ENCODE measurements at places on chromosomes 5 and 9. TPM values are rescaled to one million over a fixed set of nuclear protein-coding genes. Genes with fewer than 3 reads are reported as not detected.

DNA sequence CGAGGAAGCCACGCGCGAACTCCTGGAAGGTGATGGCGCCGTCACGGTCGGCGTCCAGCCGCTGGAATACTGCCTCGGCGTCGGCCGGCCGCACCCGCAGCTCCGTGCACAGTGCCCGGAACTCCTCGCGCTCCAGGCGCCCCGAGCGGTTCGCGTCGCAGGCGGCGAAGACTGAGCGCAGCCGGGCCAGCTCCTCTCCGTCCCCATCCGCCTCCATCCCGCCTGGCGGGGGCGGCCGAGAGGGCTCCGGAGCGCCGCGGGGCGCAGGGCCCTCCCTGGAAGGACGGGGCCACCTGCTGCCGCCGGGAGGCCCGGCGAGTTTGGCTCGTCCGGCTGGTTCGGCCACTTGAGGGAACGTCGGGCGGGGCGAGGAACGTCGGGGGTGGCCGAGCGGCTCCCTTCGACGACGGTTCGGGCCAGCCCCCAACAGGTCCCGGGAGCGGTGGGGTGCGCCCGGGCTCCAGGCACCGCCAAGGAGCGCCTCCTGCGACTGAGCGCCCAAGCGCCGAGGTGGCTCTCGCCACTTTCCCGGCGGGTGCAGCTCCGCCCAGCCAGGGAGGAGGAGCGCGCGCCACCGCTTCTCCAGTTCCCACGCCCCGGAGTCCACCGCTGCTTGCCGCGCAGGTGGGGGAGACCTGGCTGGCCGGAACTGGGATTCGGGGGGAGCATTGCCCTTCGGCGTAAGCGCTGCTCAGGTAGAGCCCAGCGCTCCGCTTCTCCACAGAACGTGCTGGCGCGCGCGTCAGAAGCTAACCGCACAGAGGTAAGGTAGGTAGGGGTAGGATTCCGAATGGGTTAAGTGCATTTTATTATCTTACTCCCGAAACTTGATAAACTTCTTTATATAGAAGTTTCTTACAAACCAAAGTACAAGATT, at the start of gene RASEF:
RASEF (minus strand) TSS at position 492 of the 877 bp plus-strand sequence; CDS start at position 217, 275 bp downstream.
- peak within 1 kb of the TSS; percentile 52 for H3K4me3 ChIP-seq
- peaks cover 14% of the 10 kb centered on the region for H3K4me1 ChIP-seq
- H3K27ac ChIP-seq, result peak within 1 kb of the TSS; percentile 76
- peaks cover 28% of the 10 kb centered on the region for H3K27me3 ChIP-seq
- H3K36me3 ChIP-seq, result no peaks in the 10 kb centered on the region

GRCh38 chr9:93949073-93949693, 6.0 kb downstream of the BARX1 start:
- H3K36me3 ChIP-seq, result no peaks in the 10 kb centered on the region
- H3K27me3 ChIP-seq, result peaks cover 100% of the 10 kb centered on the region
- no peak overlapping the region for H3K27ac ChIP-seq
- H3K4me3 ChIP-seq, result no peak overlapping the region

DNA sequence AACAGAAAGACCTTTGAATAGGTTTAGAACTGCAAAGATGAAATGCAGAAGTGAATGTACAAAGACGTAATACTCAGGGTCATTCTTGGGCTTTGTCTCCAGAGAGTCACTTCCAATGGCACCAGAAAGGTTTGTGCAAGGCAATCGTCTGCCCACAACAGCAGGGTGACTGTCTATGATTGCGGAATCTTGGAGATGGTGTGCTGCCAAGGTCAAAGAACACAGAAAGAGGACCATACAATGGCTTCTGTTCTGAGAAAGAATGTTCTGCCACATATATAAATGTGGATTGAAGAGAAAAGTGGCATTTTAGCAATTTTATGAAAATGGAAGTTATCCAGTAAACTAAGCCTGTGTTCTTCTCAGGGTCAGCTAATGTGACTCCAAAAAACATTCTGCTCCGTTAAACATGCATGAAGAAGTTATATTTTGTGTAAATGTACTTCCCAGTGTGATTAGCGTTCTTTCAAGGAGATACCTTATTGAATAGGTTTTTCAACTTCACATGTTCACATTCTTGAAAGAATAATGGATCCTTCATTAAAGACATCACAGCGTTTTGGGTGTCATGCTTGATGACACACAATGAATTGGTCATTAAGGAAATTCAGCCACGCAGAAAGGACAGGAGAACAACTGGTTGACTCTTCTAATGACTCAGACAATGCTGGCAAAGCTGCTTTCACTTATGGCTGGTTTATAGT, 73.4 kb upstream of the CDH6 start:
- H3K36me3 ChIP-seq, result no peaks in the 10 kb centered on the region
- no peaks in the 10 kb centered on the region for H3K4me1 ChIP-seq
- no peaks in the 10 kb centered on the region for H3K27me3 ChIP-seq
- DNase-seq, result no peak

GRCh38 chr9:126327006-126327713, 531 bp downstream of the MVB12B start:
- DNase-seq, result peak; percentile 75
- peak overlapping the region; percentile 64 for H3K4me3 ChIP-seq
- no peaks in the 10 kb centered on the region for H3K27me3 ChIP-seq
- no peaks in the 10 kb centered on the region for H3K36me3 ChIP-seq
- H3K27ac ChIP-seq, result peak overlapping the region; percentile 66

DNA sequence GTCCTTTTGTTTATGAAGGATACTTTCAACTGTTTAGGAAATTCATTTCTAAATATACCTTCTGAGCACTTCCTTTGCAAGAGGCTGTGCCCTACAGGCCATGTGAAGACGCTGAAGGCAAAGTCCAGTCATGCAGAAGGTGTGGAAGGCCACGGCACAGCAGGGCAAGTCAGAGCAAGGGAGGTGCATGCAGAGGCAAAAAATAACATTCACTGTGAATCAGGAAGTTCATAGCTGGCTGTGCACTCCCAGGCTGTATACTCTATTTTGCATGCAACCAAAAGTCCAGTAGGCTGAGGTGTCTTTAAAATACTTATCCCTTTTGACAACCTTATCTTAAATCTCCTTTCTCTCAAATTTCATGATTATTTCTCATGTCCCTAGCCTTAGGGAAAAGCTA, 50.3 kb downstream of the GNAQ start:
- no peaks in the 10 kb centered on the region for H3K27me3 ChIP-seq
- H3K4me3 ChIP-seq, result no peak overlapping the region
- no peak for DNase-seq
- H3K4me1 ChIP-seq, result peaks cover 44% of the 10 kb centered on the region
- no peaks in the 10 kb centered on the region for H3K36me3 ChIP-seq

DNA sequence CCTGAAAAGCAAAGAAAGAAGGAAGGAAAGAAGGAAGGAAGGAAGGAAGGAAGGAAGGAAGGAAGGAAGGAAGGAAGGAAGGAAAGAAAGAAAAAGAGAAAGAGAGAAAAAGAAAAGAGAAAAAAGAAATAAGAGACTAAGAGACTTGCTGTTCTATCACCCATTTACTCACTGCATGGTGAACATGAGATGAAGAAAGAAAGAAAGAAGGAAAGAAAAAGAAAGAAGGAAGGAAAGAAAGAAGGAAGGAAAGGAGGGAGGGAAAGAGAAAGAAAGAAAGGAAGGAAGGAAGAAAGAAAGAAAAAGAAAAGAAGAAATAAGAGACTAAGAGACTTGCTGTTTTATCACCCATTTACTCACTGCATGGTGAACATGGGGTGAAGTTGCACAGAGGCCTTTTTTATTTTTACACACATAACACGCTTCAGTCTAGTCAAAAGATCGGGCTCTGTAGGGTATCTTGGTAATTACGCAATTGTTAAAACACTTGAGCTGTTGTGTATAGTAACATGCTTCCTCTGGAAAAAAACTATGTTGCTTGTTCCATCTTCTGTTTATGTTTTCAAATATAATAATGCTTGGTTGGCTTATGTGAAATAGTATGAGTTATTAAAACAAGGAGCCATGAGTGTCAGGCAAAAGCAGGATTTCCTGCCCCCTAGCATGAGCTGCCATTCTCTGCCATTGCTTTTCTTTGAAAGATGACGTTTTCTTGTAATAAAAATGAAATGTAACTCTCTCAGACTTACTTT, 119.3 kb upstream of the ZNF608 start:
- no peak for DNase-seq
- no peak overlapping the region for H3K4me3 ChIP-seq
- H3K27me3 ChIP-seq, result no peaks in the 10 kb centered on the region
- H3K27ac ChIP-seq, result peak overlapping the region; percentile 27
- no peaks in the 10 kb centered on the region for H3K36me3 ChIP-seq

DNA sequence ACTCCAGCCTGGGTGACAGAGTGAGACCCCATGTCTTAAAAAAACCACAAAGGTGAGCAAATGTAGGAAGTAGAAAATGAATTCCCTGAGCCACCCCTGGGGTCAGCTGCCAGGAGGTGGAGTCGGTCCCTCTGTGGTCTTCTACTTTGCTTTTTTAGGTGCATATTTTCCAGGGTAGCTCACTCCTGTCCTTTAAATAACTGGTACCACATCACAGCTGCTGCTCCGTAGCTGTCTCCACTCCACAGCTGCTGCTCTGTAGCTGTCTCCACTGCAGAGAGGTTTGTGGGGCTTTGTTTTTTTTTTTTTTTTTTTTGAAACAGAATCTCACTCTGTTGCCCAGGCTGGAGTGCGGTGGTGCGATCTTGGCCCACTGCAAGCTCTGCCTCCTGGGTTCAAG, 8.9 kb downstream of the WDR5 start:
- DNase-seq, result no peak
- no peak overlapping the region for H3K27ac ChIP-seq
- H3K27me3 ChIP-seq, result no peaks in the 10 kb centered on the region
- H3K36me3 ChIP-seq, result peaks cover 89% of the 10 kb centered on the region
- H3K4me3 ChIP-seq, result no peak overlapping the region
- H3K4me1 ChIP-seq, result peaks cover 10% of the 10 kb centered on the region

DNA sequence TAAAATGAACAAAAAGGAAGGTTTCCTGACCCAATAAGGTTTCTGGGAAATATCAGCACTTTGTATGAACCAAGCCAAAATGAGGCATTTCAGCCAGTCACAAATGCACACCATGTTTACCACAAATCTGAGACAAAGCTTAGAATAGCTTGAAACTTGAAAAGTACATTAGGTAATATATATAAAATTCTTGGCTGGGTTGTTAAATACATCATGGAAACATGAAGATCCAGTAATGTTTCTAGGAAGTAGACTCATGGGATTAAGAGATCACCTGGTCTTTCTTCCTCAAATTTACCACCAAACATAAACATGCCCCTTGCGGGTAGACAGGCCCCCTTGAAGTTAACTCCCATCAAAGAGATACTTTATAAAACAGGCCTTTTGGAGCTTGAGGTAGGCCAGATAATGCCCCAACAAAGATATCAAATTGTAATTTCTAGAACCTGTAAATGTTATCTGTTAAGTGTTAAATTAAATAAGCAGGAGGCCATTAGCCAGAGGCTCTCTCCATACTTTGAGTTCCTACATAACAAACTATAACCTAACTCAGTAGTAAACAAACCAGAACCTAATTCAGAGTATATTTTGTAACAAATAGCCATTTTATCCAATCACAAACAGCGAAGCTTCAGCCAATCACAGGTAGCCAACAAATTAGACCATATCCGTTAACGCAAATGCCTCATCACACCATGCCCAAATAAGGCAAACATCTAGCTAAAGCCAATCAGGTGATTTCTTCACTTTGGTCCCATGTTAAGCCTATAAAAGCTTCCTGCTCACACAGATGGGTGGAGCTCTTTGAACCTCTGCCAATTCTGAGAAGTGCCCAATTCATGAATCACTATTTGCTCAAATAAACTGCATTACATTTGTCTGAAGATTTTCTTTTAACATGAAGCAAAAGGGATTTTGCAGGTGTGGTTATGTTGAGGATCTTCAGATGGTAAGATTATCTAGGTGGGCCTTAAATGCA, 127.9 kb upstream of the TARS1 start:
- H3K36me3 ChIP-seq, result no peaks in the 10 kb centered on the region
- H3K4me3 ChIP-seq, result no peak overlapping the region
- no peak for DNase-seq
- H3K4me1 ChIP-seq, result no peaks in the 10 kb centered on the region
- H3K27ac ChIP-seq, result no peak overlapping the region

GRCh38 chr5:141771031-141771430, 89.0 kb upstream of the ARAP3 start:
- DNase-seq, result no peak
- no peak overlapping the region for H3K4me3 ChIP-seq
- H3K27ac ChIP-seq, result no peak overlapping the region
- H3K36me3 ChIP-seq, result no peaks in the 10 kb centered on the region
- H3K4me1 ChIP-seq, result no peaks in the 10 kb centered on the region
- H3K27me3 ChIP-seq, result no peaks in the 10 kb centered on the region

DNA sequence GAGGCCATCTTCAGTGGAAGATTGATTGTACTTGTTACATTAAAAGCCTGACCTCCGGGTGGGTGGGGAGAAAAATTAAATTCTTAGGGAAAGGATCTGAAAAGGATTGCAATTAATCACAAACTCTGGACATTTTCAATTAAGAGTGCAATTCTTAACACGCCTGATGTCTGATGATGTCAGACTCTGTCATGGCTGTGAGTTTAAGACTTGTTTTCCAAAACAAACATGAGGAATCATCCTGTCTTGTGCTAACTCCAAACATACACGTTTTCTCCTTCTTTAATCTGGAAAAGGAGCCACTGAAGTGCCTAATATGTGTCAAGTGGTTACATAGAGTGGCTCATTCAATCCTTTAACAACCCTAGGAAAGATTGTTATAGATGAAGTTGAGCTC, 60.4 kb upstream of the SMIM23 start:
- H3K27ac ChIP-seq, result no peak overlapping the region
- H3K27me3 ChIP-seq, result peaks cover 6% of the 10 kb centered on the region
- H3K4me1 ChIP-seq, result peaks cover 5% of the 10 kb centered on the region
- no peaks in the 10 kb centered on the region for H3K36me3 ChIP-seq
- DNase-seq, result no peak

GRCh38 chr9:85168412-85168811, 498.9 kb downstream of the NTRK2 start:
- no peaks in the 10 kb centered on the region for H3K36me3 ChIP-seq
- DNase-seq, result no peak
- H3K4me1 ChIP-seq, result peaks cover 16% of the 10 kb centered on the region
- H3K27me3 ChIP-seq, result no peaks in the 10 kb centered on the region
- no peak overlapping the region for H3K27ac ChIP-seq

- DNase-seq, result no peak
- no peak overlapping the region for H3K4me3 ChIP-seq
- H3K36me3 ChIP-seq, result no peaks in the 10 kb centered on the region
- H3K4me1 ChIP-seq, result peaks cover 6% of the 10 kb centered on the region
Measured at GRCh38 chr9:89522261-89522958, 24.5 kb upstream of the SEMA4D start.

GRCh38 chr9:517993-518392, 303.3 kb downstream of the DOCK8 start:
- H3K27me3 ChIP-seq, result no peaks in the 10 kb centered on the region
- no peak for DNase-seq
- peaks cover 34% of the 10 kb centered on the region for H3K4me1 ChIP-seq
- H3K36me3 ChIP-seq, result no peaks in the 10 kb centered on the region
- no peak overlapping the region for H3K4me3 ChIP-seq

GRCh38 chr9:138022756-138023393, 145.3 kb downstream of the CACNA1B start:
- peak; percentile 59 for DNase-seq
- H3K36me3 ChIP-seq, result no peaks in the 10 kb centered on the region
- H3K27ac ChIP-seq, result no peak overlapping the region
- H3K4me3 ChIP-seq, result peak overlapping the region; percentile 12

The ICE1 gene
- 27.4 TPM for total RNA-seq

The PCDHB12 gene
- total RNA-seq, result 0.97 TPM

The GCNT4 gene
- total RNA-seq, result 4.3 TPM

The PCDHA11 gene
- not detected for total RNA-seq

The ABO gene
- 2.6 TPM for total RNA-seq

The EPB41L4B gene
- total RNA-seq, result 23.6 TPM

The CD180 gene
- not detected for total RNA-seq

The EQTN gene
- not detected for total RNA-seq

The CDC26 gene
- total RNA-seq, result 18.8 TPM
